Chondrocyte (in vitro differentiated cells): ENCODE measurements at places on chromosomes 7 and 10. TPM values are rescaled to one million over a fixed set of nuclear protein-coding genes. Genes with fewer than 3 reads are reported as not detected.

Gene CASTOR2
- 9.6 to 16.6 TPM (median 10.3 TPM) in 3 replicates for total RNA-seq

Gene SMO
- 34.3 to 40.2 TPM (median 37.4 TPM) in 3 replicates for total RNA-seq

Gene USP6NL
- 11.7 to 12.3 TPM (median 12.3 TPM) in 3 replicates for total RNA-seq

Gene ACBD7
- total RNA-seq, result 0.51 to 2.2 TPM (median 1.1 TPM) in 3 replicates

Gene SNX8
- 34.4 to 45.4 TPM (median 37.2 TPM) in 3 replicates for total RNA-seq

Gene UTF1
- not detected in 3 replicates for total RNA-seq

Gene SLC16A12
- 2.6 to 5.2 TPM (median 2.8 TPM) in 3 replicates for total RNA-seq

Gene BEND7
- total RNA-seq, result 9.7 to 15.8 TPM (median 12.3 TPM) in 3 replicates

Gene PRSS2
- total RNA-seq, result not detected in 3 replicates

Gene ADAM8
- 1.3 to 3.2 TPM (median 2.3 TPM) in 3 replicates for total RNA-seq

Gene STEAP4
- total RNA-seq, result not detected in 3 replicates

Gene MOGAT3
- total RNA-seq, result not detected in 3 replicates

Gene SPACDR
- 0.42 to 0.87 TPM in 2 of 3 replicates, not detected in the other for total RNA-seq

Gene GIMAP4
- not detected in 3 replicates for total RNA-seq

Gene HABP2
- total RNA-seq, result not detected in 3 replicates

Gene PNLIPRP2
- not detected in 3 replicates for total RNA-seq

Gene ZNF503
- total RNA-seq, result 12.3 to 26.0 TPM (median 24.8 TPM) in 3 replicates

Gene ANKRD7
- total RNA-seq, result not detected in 3 replicates

Gene GIMAP2
- not detected in 3 replicates for total RNA-seq

Gene BAIAP2L1
- total RNA-seq, result 8.7 to 12.4 TPM (median 11.9 TPM) in 3 replicates

Gene ING3
- 14.2 to 18.6 TPM (median 17.4 TPM) in 3 replicates for total RNA-seq

Gene MYO1G
- 0.05 to 0.36 TPM in 2 of 3 replicates, not detected in the other for total RNA-seq

Gene TMED4
- total RNA-seq, result 55.1 to 65.9 TPM (median 55.6 TPM) in 3 replicates

Gene PRSS1
- total RNA-seq, result not detected in 3 replicates

Gene SLC39A12
- total RNA-seq, result not detected in 3 replicates

Gene DGKB
- 0.13 to 0.60 TPM (median 0.41 TPM) in 3 replicates for total RNA-seq

Gene MACC1
- not detected in 3 replicates for total RNA-seq

Gene GBX1
- total RNA-seq, result not detected in 3 replicates

Gene SRGN
- total RNA-seq, result 10.3 to 16.1 TPM (median 16.0 TPM) in 3 replicates

Gene RBP3
- not detected in 3 replicates for total RNA-seq

Gene TFAM
- 14.8 to 16.1 TPM (median 15.5 TPM) in 3 replicates for total RNA-seq

Gene ARHGEF35
- total RNA-seq, result 0.75 to 2.7 TPM (median 2.0 TPM) in 3 replicates

Gene ZNF804B
- total RNA-seq, result not detected in 3 replicates

Gene IDI2
- not detected in 3 replicates for total RNA-seq

Gene PAX4
- not detected in 3 replicates for total RNA-seq

Gene CALML5
- total RNA-seq, result not detected in 3 replicates

Gene IKZF1
- total RNA-seq, result not detected in 3 replicates

Gene TMEM236
- 0.07 to 0.23 TPM (median 0.22 TPM) in 3 replicates for total RNA-seq

Gene OR2A42
- total RNA-seq, result 0.12 to 0.31 TPM in 2 of 3 replicates, not detected in the other

Gene SHH
- not detected in 3 replicates for total RNA-seq

Gene OGDHL
- 0.36 to 0.45 TPM (median 0.44 TPM) in 3 replicates for total RNA-seq

Gene H2BK1
- not detected in 3 replicates for total RNA-seq

Gene SLC18A3
- total RNA-seq, result not detected in 3 replicates

Gene CUL1
- 34.7 to 41.1 TPM (median 39.7 TPM) in 3 replicates for total RNA-seq

Gene IFIT1
- total RNA-seq, result 2.0 to 4.4 TPM (median 2.0 TPM) in 3 replicates

Gene DCLRE1A
- 5.7 to 7.0 TPM (median 6.3 TPM) in 3 replicates for total RNA-seq

Gene TDRD1
- not detected in 3 replicates for total RNA-seq

Gene CTAGE4
- 0.47 TPM in 1 of 3 replicates, not detected in the others for total RNA-seq

Gene NEUROD6
- not detected in 3 replicates for total RNA-seq

Gene C10orf105
- total RNA-seq, result not detected in 3 replicates

Gene TMEM196
- not detected in 3 replicates for total RNA-seq

Gene SVIL
- 112 to 136 TPM (median 118 TPM) in 3 replicates for total RNA-seq

Gene GJD4
- total RNA-seq, result not detected in 3 replicates

Gene PCLO
- 1.3 to 2.2 TPM (median 1.5 TPM) in 3 replicates for total RNA-seq

Gene VSIR
- 0.49 to 1.3 TPM in 2 of 3 replicates, not detected in the other for total RNA-seq

Gene PON3
- not detected in 3 replicates for total RNA-seq

Gene INSIG1
- total RNA-seq, result 21.3 to 33.7 TPM (median 31.8 TPM) in 3 replicates
